Activated T-helper 1 cell treated with anti-CD3 and anti-CD28 coated beads, Interleukin-2, amount 50 U/mL, for 16 hours (primary cell): ENCODE measurements at places on chromosomes 12 and 14.

- no peak for DNase-seq
Observed at GRCh38 chr12:85747941-85748495, 88.2 kb downstream of the RASSF9 start.

GRCh38 chr14:38616959-38617358 lies 361.1 kb upstream of the CLEC14A start:
- no peak for DNase-seq

GRCh38 chr12:110697236-110697635 lies 8.3 kb upstream of the HVCN1 start:
- DNase-seq, result no peak

GRCh38 chr14:58305730-58306129 lies 7.4 kb downstream of the ARID4A start:
- no peak for DNase-seq

DNA sequence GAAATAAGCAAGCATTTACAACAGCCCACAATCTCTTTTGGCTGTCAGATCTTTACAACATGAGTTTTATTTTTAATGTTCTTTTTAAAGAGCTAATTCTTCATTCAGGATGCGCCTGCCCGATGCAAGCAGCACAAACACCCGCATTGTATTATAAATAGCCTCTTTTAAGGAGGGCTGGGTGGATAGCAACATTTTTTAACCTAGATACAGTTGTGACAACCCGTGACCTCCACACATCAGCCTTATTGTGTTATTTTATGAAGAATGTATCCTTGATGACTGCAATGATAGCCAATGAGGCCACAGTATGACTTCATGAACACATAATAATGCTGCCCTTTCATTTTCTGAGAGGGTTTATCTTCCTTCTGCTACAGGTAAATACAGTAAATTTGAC lies 173.7 kb downstream of the FOXN3 start:
- DNase-seq, result no peak

- no peak for DNase-seq
Observed at GRCh38 chr12:14317362-14318146, 47.9 kb upstream of the ATF7IP start.

- no peak for DNase-seq
Observed at GRCh38 chr12:46489951-46490388, 117.4 kb upstream of the SLC38A2 start.

DNA sequence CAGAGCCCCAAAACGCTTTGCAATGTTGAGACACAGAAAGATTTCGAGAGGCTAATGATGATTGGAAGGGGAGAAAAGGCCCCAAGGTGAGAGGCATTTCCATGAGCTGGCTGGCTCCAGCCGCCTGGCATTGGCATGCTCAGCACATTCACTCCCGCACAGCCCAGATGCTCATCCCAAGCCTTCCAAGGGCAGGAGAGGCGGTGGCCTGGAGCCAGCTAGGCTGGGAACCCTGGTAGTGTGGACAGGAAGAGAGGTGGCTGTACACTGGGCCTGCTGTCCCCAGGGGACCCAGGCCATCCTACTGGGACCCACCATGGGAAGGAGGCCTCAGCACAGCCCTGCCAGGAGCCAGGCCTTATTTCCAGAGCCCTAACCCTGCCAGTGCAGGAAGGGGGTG lies 72.2 kb downstream of the SPTB start:
- DNase-seq, result no peak

DNA sequence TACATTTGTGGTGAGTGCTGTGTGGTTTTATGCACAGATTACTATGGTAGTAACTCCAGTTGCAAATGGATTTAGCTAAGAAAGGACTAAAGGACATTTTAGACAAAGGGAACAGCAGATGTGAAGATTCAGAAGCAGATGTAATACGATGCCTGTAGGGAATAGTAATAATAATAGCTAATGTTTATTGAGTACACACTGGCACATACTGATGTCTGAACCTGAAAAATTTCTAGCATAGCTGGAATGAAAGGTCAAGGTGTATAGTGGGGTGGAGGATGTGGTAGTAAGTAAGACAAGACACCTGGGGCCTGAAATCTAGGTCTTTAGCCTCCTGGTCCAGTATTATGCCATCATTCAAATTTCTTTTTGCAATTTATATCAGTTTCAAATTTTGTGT lies 54.3 kb upstream of the LRTM2 start:
- DNase-seq, result no peak

GRCh38 chr12:106040521-106040920 lies 98.2 kb downstream of the NUAK1 start:
- no peak for DNase-seq

- DNase-seq, result no peak
Observed at GRCh38 chr12:40689576-40689975, 2.7 kb upstream of the CNTN1 start.

GRCh38 chr14:21023174-21023573 lies 1.7 kb downstream of the NDRG2 start:
- DNase-seq, result no peak

DNA sequence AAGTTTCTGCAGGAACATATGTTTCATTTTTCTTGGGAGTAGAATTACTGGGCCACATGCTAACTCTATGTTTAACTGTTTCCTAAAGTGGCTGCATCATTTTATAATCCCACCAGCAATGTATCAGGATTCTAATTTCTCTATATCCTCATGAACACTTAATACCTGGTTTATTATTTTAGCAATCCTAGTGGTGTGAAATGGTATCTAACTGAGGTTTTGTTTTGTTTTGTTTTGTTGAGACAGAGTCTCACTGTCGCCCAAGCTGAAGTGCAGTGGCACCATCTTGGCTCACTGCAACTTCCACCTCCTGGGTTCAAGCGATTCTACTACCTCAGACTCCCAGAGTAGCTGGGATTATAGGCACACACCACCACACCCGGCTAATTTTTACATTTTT lies 6.5 kb downstream of the SPTLC2 start:
- no peak for DNase-seq

GRCh38 chr12:88242571-88242925 lies 100.4 kb downstream of the TMTC3 start:
- no peak for DNase-seq

DNA sequence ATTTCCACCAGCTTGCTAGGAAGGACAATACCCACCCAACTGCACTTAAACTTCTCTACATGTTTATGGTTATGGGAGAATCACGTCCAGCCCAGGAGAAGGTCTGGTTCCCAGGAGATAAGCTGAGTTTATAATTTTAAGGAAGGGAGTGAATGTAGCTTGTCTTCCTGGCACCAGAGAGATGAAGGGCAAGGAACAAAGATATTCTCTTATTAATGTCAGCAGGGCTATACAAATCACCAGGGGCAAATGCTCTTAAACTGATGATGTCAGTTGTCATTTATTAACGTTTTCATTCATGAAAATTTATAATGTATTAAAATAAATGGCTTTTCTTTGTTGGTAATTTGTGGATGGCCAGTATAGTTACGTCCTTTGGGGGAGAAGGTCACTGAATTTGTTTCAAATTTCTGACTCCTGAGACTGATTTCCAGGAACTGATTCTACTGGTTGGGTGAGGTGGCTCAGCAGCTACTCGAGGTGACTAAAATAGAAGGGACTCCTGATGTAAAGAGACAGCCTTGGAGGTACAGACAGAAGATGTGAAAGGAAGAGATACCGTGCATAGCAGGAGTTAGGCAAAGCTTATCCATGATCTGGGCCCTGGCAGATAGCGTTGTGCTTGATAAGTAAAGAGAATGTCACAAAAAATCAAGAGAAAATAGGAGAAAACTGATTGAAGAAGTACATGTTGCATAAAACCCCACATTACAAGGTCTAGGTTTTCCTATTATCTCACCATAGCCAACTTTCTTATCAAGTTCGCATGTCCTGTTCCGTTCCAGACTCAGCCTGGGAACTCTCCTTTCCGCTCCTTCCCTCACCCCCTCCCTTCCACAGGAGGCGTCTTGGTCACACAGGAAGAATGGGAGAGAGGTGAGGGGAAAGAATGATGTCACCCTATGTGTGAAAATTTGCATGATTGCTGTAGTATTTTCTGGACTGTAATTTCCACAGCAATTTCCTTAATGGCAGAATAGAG lies 367.1 kb upstream of the FAR2 start:
- no peak for DNase-seq

DNA sequence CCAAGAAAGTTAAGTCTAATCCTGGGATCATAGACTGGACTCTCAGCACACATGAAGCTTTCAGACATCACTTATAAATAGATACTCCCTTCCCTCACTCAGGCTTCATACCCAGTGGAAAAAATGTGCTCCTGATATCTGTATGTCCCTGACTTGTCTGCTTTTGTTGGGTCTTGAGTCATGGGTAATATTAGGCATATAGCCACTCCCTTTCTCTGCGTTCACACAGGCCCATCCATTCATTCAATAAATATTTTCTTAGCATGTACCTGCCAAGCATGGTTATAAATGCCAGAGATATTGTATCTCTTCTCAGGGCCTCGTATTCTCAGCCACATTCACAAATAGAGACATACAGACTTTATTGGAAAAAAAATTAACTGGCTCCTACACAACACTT lies 43.5 kb downstream of the COX16 start:
- DNase-seq, result no peak

DNA sequence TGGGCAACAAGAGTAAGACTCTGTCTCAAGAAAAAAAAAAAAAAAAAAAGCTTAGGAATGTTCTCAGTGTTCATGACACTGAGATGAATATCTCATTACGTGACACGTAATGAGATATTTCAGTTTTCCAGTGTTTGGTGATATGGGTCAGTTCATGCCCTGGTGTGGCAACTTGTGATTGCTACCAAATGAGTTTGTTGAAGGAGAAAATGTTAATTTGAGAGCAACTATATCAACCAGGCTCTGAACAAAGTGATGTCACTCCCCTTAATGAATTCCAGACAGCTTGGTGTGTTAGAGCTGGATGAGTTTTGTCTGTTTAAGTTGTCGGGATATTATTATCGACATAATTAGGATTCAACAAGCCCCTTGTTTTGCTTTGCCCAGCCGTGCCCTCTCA lies 211.7 kb downstream of the DPF3 start:
- DNase-seq, result no peak

DNA sequence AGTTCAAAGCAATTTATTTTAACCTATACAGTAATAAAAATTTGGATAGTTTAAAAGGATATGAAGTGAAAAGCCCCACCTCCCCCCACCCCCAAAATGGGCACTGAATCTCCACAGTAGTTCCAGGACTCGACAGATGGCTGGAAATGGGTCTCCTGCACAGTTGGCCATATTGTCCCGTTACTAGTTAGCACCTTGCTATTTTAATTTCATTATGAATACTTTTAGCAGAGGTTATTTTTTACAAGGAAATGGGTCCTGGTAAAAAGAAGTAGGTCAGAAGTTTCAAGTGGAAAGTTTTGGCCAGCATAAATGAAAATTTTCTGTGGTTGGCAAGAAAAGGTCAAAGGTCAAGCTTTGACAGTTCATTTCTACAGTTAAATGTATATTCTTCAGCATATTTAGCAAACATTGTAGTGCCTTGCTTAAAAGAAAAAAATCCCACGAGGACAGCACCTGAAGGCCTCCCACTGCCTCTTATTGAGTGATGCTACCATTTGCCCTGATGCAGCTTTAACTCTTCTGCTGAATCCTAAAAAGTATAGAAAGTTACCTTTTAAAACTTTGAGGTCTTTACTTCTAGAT lies 28.3 kb downstream of the MTHFD1 start:
- DNase-seq, result no peak

- no peak for DNase-seq
Observed at GRCh38 chr14:85016496-85016895, 513.4 kb upstream of the FLRT2 start.

- DNase-seq, result no peak
Observed at GRCh38 chr12:68805592-68806120, 2.3 kb upstream of the MDM2 start.

DNA sequence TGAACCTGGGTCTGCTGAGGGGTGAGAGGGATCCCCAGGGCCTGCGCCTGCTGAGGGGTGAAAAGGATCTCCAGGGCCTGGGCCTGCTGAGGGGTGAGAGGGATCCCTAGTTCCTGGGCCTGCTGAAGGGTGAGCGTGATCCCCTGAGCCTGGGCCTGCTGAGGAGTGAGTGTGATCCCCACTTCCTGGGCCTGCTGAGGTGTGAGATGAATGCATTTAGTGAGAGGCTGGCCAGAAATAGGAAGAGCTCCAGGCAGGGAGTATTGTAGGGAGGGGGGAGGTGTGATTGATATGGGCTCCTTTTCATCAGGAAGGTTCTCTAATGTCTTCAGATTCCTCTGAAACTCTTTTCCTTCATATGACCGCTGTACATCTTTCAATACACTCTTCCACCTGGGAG lies 43.0 kb downstream of the FAM186A start:
- DNase-seq, result no peak

- DNase-seq, result no peak
Observed at GRCh38 chr12:106217706-106218105, 30.1 kb downstream of the CKAP4 start.
